ENCODE measurements at places on chromosomes 13 and 19.

DNA sequence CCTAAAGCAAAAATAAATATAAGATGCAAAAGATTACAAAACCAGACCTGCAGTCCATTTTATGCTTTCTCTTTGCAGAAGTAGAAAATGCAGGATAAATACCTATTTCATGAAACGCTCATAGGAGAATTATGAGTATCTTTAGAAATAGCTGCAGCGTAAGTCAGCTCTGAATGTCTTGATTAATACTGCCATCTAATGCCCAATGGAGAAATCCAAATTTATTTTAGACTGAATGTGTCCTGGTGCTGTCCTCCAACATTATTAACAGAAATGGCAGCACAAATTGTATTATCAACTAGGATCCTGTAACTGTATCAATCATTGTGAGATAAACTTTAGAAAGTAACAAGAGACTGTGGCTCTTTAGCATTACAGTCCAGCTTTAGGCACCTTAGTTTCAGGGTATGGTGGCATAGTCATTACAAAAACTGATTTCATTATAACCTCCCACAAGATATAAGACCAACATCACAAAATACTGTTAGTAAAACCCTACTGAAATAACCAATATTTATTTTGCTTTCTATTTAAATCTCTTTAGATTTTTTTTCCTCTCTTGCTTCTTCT lies 162.1 kb upstream of the MIR17HG start:
- DNase-seq, result no peak

- DNase-seq, result no peak
Observed at GRCh38 chr13:99269627-99270241, 11.6 kb upstream of the GPR18 start.

DNA sequence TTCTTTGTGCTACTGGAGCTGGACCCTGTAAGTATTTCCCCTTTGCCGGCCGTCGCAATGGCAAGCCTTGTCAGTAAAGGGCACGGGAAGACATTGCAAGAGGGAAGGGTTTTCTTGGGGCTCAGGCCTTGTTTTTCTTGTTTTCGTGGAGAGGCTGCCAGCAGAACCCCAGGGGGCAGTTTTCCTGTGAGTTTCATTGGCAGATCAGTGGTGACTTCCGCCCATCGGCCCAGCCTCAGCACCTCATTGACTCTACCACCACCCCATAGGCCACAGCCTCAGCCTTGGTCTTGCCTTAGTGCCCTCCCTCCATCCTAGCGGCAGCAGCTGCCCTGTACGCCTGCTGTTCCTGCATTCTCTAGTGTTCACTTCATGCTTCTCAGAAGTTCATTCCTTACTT lies 61.5 kb downstream of the GJA3 start:
- no peak for DNase-seq

- DNase-seq, result no peak
Observed at GRCh38 chr13:53254500-53254899, 225.9 kb downstream of the OLFM4 start.

GRCh38 chr19:3184847-3185460 lies 776 bp upstream of the NCLN start:
- peak; percentile 76 for DNase-seq

DNA sequence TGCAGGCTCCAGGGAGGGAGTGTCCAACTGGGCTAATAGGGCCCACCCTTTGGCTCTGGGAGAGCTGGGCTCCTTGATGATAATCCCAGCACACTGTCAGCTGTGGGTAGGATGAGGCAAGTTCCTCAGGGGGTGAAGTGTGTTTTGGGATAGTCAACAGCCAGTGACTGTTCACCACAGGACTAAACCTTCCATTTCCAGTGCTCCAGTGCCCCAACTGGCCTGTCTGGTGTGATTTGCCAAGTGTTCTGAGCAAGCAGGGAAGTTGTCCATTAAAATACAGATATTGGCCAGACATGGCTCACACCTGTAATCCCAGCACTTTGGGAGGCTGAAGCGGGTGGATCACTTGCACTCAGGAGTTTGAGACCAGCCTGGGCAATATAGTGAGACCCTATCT lies 150.9 kb downstream of the TM9SF2 start:
- no peak for DNase-seq

DNA sequence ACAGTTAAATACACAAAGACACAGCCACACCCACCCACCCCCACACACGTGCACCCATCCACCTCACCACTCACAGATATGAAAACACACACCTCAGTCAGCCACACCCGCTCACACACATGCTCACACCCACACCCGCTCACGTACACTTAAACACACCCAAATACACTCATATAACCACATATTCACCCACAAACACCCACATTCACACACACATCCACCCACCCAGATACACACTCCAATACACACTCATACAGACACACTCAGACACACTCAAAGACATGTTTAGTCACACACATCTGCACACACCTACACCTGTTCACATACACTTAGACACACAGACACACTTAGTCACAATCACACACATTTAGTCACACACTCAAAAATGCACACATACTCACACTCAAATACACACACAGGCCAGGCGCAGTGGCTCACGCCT lies 30.6 kb downstream of the ADGRL1 start:
- no peak for DNase-seq

GRCh38 chr19:39218230-39219007 lies 14.4 kb upstream of the SYCN start:
- no peak for DNase-seq

- peak; percentile 96 for DNase-seq
Observed at GRCh38 chr19:50476224-50476906, at the start of the genes EMC10 and GARIN5A. Gene EMC10 (plus strand): TSS chr19:50476507. CDS start chr19:50476545, 38 bp downstream. Gene GARIN5A (minus strand): TSS chr19:50476848. CDS start chr19:50476388, 460 bp downstream.

DNA sequence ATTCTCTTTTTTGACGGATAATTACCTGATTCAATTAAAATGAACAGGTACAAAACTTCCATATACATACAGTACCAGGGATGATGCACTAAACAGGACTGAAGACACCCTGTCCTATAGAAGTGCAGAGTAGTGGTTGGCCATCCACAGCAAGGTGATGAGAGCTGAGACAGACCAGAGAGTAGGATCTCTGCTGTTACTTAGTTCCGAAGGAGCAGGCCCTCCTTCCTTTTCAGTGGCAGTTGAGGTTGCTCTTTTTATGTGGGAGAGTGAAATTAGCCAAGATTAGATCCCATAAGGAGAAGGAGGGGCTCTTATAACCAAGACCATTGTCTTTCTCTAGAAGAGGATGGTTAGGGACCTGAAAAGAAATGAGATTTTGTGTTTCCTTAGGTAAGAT lies 4.0 kb downstream of the PDS5B start:
- DNase-seq, result no peak

Measured in activated T-cell treated with anti-CD3 and anti-CD28 coated beads, Interleukin-2, amount 50 U/mL, for 1 hour (primary cell).